ENCODE measurements at places on chromosomes 3 and 15.

DNA sequence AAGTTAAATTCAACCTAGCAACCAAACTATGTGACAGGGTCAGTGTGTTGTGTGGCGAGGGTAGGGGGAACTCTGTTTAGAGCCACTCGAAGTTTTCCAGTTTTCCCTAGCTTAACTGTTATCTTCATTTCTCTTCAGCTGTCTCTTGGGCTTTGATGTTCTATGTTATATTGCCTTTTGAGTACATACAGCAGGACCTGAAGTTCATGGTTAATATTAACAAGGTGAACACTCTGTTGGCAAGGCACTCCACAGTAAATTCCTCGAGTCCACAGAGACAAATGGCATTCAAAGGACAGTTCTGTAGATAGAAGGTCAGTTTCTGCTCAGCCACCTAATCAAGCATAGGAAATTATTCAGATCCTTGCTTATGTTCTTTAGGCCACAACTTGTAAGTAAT is 147.9 kb upstream of the DPH6 start:
- no peak for DNase-seq

GRCh38 chr15:45242289-45242688 is 9.7 kb upstream of the SLC28A2 start:
- DNase-seq, result no peak

DNA sequence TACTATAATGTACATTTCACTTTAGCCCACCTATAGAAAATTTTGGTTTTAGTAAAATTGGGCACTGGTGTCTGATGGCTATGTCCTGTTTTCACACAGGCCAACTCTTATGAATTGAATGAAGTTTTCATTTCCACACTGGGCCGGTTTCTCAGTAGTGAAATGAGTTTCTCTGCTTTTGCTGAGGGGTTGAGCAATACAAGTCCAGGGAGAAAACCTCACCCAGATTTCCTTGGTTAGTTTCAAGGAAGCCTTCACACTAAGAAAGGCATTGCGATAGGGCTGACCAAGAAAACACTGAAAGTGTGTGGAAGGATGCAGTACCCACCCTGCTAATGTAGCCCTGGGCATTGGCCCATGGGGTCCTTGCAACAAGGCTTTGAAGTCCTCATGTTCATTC is 331.5 kb upstream of the CFAP20DC start:
- DNase-seq, result no peak

DNA sequence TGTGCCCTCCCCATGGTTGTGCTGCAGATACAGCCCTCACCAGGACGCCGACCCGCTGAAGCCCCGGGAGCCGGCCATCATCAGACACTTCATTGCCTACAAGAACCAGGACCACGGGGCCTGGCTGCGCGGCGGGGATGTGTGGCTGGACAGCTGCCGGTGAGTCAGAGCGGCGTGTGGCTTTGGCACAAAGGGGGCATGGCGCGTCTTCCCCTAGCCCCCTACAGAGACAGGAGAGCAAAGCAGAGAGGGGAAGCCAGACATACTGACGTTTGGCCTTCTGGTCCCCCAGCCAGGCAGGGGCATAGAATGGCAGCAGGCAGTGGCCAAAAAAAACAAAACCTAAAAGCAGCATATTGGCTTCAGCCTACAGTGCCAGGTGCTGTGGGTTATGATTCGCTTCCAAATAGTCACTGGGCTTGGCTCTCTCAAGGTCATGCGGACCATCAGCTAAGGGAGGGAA is 64.0 kb downstream of the MESD start:
- DNase-seq, result no peak

DNA sequence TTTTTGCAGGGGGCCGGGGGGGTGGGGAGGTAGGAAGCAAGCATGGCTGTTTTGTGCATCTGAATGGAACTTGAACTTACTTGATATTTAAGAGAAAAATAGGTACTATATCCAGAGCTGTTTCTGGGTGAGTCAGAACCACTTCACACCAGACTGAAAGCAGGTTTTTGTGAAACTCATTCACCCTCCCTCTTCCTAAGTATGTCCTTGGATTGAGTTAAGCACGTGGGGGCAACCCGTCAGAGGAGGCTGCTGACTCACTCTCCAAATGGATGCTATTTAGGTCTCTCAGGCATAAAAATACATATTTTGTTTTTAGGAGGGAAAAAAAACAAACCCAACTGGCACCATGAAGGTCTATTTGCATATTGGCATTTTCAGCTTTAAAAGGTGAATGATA is 270.3 kb downstream of the RYR3 start:
- DNase-seq, result no peak

DNA sequence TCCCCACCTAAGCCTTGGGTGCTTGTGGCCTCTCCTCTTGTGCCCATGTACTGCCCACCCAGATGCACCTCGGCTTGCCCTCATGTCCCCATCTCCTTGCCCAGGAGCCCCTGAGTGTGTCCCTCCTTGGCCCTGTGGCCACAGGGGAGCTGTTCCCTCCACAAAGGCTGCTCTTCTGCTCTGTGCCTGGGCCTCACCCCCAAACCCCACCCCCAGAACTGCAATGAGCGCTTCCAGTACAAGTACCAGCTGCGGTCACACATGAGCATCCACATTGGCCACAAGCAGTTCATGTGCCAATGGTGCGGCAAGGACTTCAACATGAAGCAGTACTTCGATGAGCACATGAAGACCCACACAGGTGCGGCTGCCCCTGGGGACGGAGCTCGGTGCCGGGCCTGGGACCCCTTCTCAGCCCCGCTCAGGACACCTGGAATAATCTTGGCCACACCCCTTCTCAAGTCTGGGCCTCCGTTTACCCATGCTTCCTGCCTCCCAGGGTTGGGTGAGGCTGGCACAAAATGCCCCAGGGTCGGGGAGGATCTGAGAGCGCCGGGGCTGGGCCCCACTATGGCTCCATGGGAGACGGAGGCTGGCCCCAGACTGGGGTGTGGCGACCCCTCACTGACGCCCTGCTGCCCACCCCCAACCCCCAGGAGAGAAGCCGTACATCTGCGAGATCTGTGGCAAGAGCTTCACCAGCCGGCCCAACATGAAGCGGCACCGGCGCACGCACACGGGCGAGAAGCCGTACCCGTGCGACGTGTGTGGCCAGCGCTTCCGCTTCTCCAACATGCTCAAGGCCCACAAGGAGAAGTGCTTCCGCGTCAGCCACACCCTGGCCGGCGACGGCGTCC is 10.3 kb downstream of the ZBTB47 start:
- no peak for DNase-seq

DNA sequence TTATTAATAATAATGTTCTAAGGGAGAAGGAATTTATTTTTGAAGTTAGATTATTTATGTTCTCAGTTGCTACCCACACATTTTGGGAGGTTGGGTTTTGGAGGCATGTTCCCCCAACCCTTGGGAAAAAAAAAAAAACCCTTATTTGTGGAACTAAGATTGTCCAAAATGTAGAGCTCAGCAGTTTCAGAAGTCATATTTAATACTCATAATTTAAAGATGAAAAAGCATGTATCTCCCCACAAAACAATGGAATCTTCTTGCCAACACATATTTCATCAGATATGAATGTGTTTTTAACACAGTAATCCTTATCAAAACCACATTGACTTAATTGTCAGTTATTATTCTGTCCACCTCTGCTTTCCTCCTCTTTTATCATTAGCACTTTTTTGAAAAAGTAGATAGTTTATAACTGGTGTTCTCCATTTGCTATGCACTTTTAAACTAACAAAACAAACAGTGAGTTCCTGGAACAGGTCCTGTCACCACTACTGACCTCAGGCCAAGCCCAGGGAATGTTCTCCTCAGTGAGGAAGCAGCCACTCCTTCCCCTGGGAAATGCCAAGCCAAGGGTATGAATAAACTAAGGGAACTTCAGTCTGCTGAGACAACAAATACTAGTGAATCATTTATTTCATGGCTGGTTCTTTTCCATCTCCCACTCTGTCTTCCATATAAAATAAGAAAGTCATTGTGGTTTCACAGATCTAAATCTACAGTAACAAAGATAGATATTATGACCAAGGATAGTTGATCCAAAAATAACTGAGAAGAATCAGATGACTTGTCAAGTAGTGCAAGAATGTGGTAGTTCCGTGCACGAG is 414.4 kb upstream of the ALCAM start:
- DNase-seq, result no peak

- DNase-seq, result no peak
Measured at GRCh38 chr3:58347984-58348383, 15.3 kb downstream of the PXK start.

GRCh38 chr3:60301142-60301541 is 950.1 kb downstream of the FHIT start:
- no peak for DNase-seq

DNA sequence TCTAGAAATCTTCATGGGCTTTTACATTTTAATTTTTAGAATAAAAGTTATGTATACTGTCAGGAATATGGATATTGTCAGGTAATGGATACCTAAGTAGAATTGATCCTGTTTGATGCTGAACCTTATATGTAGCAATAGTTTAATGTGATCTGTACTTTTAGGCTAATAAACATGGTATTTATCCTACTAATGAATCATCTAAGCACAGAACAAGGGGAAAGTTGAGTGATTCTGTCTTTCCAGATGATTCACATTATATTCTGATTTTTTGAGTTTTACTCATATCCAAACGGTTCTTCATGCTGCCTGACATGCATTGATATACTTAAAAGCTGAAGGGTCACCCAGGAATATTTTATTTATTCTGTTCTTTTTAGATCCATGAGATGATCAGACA is 34.5 kb downstream of the FANCI start:
- no peak for DNase-seq

DNA sequence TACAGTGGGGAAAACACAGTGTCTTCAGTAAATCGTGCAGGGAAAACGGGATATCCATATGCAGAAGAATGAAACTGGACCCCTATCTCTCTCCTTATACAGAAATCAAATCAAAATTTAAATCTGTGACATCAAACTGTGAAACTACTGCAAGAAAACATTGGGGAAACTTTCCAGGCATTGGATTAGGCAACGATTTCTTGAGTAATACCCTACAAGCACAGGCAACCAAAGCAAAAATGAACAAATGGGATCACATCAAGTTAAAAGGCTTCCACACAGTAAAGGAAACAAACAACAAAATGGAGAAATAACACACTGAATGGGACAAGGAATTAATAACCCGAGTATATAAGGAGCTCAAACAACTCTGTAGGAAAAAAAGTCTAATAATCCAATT is 165.3 kb downstream of the PLCL2 start:
- no peak for DNase-seq

DNA sequence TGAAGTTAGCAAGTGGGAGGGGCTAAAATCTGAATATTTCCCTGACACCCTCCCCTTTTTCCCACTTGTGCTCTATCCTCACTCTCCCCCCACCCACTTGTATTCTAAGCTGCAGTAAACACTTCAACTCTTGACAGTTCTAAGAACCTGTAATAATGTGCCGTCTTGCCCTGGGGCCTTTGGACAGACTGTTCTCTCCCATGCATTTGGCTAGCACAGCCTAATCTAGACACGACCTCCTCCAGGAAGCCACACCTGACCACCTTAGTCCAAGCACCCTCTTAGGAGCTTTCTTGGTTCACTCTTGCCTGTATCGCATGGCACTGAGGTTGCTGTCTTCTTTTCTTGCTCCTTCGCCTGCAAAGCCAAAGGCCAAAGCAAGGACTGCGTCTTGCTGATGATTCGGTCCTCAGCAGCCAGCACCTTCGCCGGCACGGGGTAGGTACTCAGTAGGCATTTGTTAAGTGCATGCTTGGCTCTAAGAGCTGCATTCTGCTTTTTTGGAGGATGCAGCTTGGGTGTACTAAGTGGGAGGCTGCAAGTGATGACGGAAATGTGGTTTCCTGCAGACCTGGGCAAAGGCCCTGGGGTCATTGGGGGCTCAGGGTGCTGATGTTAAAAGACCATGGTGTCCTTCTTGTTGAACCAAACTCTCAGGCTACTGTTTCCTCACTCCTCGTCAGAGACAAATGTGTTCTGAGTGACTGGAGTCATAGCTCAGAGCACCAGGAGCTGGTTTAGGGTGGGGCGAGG is 2.0 kb upstream of the ZNF710 start:
- DNase-seq, result no peak

DNA sequence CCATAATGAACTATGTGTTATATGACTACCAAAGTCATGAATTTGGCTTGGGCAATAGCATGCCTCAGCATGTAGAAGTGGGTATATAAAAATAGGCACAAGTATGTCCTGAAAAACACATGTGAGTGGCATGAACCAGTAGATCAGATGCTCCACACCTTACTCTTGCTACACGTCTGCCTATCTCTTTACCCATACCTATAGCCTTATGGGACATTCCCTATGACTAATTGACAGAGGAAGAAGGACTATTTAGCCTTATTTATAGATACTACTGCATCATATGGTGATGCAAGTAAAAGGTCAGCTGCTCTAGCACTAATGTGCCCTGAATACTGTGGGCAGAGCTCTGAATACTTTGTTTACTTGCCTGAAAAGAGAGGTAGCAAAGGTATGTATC is 81.0 kb upstream of the ZPLD1 start:
- DNase-seq, result no peak

- DNase-seq, result peak; percentile 64
Measured at GRCh38 chr15:75594276-75594675, 15.2 kb upstream of the PTPN9 start.

DNA sequence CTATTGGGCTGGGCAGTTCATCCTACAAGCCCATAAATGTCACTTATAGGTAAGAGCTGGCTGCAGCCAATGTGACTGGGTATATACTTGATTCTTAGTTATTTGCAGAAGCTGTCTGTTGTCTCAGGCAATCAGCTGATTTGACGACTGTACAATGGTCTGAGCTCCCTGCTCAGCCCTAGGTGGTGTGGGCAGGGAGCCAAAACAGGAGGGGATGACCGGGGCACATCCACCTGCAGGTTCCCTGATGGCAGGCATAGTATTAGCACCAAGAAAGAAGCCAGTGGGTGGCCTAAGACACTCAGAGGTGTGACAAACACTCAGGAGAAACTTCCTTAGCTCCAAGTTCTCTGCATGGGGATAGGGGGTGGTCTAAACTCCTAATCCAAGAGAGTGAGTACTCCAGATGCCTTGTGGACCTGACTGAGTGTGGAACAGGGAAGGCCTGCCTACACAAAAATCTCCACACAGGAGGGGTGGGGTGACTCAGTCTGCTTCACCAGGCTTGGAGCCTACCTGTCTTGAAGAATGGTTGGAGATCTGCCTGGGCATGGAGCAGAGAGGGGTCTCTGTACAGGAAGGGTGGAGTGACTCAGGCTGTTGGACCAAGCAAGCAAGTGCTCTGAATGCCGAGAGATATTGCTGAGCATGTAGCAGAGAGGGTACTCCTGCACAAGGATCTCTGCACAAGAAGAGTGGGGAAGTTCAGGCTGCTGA is 690.4 kb upstream of the NAALADL2 start:
- DNase-seq, result no peak

DNA sequence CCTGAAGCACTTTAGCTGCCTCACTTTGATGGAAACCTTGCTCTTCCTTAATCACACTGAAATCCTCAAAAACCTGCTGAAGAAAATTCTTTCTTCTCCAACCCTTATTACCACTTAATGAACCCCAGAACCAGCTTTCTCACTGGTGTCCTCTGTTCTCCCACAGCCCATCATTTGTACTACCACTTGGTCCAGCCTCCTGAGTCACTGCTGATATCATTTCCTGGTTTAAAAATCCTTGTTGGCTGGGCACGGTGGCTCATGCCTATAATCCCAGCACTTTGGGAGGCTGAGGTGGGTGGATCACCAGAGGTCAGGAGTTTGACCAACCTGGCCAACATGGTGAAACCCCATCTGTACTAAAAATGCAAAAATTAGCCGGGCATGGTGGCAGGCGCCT is 418.6 kb upstream of the KCNMB2 start:
- no peak for DNase-seq

- DNase-seq, result no peak
Measured at GRCh38 chr3:124351430-124352148, 359.7 kb upstream of the ROPN1 start.

Measured in uterus (tissue), 4 donors.